ENCODE measurements at places on chromosomes 5 and 9. TPM values are rescaled to one million over a fixed set of nuclear protein-coding genes. Genes with fewer than 3 reads are reported as not detected.

The LCNL1 gene
- 0.92 TPM for total RNA-seq

The ELAVL2 gene
- 0.23 TPM for total RNA-seq

The IFNA13 gene
- not detected for total RNA-seq

The PPP1R26 gene
- total RNA-seq = 23.3 TPM

The UCK1 gene
- total RNA-seq = 38.3 TPM

GRCh38 chr5:89445106-89445745 lies 562.2 kb upstream of the MEF2C start:
- DNase-seq = peak; percentile 10

DNA sequence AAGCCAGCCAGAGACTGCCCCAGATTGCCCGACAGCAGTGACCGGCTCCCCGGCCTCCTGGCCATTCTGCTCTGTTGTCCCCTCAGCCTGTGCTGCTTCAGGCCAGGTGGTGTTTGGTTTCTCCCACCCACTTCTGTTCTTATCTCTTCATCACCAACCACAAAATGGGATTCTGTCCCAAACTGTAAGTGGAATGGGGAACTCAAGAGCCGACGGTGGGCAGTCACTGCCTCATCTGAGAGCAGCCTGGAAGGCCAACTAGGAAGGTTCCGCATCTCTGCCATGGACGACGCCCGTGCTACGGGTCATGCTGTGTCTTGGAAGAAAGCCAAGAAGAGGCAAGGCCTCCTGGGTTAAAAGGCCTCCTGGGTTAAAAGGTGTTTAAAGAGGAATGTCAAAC lies 219.0 kb upstream of the PIK3R1 start:
- no peak for DNase-seq

DNA sequence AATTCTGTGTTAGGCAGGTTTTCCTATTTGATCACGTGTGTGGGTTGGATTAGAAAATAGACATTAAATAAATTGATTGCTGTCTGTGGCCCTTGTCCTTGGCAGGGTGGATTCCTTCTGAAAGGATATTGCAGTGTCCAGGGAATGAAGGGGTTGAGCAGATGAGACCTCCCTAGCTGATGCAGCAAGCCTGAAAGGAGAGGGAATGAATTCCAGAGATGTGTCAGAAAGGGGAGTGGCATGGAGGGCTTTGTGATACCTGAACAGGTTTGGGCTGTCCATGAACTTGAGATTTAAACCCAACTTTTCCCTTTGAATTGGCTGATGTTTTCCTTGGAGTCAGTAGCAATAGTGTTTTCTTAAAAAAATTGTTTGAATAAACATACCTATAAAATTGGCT lies 66.8 kb downstream of the ADCY2 start:
- no peak for DNase-seq

GRCh38 chr5:96024683-96025475 lies 63.2 kb upstream of the ELL2 start:
- no peak for DNase-seq

DNA sequence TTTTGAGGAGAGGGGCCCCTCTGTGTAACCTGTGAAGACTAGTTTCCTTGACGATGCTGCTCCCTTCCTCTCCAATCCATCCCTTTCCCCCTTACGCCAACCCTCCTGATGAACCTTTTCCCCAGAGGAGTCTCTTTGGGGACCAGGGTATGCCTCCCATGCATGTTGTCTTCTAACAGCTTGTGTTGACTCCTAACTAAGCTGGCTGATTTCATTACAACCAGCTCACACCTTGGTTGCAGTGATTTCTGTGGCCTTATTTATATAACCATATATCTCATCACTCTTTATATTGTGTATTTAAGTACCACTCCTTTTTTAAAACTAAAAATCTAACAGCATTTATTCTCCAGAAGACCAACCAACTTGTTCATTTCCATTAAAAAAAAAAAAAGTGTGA lies 42.5 kb downstream of the SFXN1 start:
- no peak for DNase-seq

GRCh38 chr5:168193493-168194250 lies 97.8 kb upstream of the WWC1 start:
- DNase-seq = no peak

DNA sequence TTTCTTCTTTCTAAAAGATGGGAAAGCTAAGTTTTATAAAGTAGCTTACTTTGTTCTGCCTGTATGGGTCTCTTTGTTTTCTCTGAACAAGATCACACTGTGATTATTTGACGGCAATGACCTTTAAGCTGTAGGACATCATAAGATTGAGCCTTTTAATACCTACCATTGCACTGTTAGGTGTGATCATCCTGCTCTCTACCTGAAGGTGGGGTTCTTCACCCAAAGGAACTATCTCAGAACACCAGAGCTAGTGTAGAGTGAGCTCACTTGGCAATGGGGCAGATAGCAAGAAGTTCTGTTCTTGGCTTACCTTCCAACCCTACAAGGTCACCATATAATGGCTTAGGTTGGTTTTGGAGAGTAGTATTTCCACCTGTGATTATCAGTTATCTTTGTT lies 200.2 kb downstream of the SPATA31D1 start:
- DNase-seq = no peak

GRCh38 chr5:68191083-68191791 lies 24.3 kb upstream of the PIK3R1 start:
- no peak for DNase-seq

GRCh38 chr5:79190235-79190529 lies 45.7 kb upstream of the JMY start:
- DNase-seq = no peak

DNA sequence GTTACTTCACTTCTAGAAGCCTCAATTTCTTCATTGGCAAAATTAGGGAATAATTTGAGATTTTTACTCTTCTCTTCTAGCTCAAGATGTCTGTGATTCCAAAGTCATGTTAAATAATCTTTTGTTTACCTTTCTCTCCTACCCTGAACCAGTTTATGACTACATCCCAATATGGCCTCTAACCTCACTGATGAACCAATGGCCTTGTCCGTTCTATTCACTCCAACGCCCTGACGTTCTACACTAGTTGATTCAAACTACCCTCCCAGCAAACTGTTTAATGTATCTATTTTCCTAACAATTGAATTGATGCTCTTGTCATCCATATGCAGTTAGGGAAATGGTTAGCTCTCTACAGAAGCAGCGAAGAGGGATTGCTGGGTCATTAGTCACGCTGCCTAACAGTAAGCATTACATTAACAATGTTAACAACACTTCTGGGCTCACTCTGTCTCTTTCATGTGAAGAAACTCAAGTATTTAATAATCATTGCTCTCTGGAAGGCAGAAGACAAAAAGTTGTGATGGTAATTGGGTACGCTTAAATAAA lies 38.0 kb downstream of the RAPGEF1 start:
- no peak for DNase-seq

- no peak for DNase-seq
Measured at GRCh38 chr5:179795049-179795862, 1.5 kb downstream of the LTC4S start.
